Stimulated activated CD4-positive, alpha-beta T cell treated with anti-CD3 and anti-CD28 coated beads, Interleukin-1b, Interleukin-23, amount 100 ng/mL, for 1 hour (primary cell): ENCODE measurements at places on chromosomes 5 and 9.

GRCh38 chr9:108615152-108615551 is 240.6 kb downstream of the ACTL7B start:
- no peak for DNase-seq

DNA sequence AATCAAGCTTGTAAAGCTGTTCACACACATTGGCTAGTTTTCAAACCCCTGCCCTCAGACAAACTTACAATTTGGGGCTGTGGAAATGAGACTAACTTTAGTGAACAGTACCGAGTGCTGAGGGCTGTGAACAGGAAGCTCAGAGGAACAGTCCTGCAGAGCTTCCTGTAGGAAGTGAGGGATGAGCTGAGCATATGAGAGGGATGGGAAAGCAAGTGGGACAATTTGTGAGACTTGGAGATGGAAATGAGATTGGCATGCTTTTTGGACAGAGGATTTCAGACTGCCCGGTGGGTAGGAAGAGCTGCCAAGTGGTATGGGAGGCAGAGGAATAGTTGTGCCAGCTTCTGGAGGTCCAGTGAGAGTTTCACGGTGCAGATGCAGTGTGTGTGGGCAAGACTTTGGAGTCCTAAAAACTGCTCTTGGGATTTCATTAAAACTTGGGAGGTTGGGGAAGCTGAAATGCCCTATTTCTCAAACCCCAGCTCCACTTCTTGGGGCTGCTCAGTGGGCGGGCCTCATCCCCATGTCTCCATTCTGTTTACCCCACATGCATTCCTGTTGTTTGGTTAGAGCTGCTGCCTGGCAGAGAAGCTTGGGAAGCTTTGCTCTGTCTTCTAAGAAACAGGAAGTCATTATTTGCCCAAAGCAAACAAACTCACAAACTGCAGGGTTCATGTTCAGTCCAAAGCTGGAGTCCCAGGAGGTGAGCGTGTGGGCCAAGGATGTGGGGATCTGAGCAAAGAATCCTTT is 267.5 kb downstream of the ZSWIM6 start:
- DNase-seq = no peak

- no peak for DNase-seq
Observed at GRCh38 chr9:4547016-4547415, 56.7 kb downstream of the SLC1A1 start.

DNA sequence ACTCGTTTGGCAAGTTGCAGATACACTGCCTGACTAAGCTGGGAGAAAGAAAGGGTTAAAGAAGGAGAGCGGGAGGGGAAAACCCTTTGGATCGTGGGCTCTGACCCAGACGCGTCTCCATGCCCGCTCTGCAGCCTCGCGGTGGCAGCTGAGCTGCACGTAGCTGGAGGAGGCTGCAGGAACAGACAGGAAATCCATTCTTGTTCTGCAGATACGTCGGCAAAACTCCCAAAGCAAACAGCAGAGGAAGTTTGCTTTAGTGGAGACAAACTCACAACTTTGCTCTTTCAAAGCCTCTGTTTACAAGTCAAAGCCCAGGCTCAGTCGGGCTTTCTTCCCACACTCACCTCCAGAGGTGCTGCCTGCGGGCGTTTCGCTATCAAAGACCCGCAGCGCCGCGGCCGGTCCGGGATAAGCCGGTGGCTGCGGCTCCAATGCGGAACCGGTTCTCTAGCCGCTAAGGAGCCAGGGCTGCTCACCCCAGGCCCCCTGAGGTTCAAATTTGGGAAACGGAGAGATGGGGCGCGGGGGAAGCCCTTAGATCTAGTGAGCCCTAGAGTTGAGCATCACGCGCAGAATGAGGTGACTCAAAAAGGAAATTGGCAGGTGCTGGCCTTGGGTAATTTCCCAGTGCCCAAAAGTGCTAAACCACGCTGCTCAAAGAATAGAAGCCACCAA is 60.7 kb downstream of the MAT2B start:
- no peak for DNase-seq

GRCh38 chr9:132990781-132991180 is 12.3 kb downstream of the GFI1B start:
- no peak for DNase-seq

- no peak for DNase-seq
Observed at GRCh38 chr5:4881366-4882002, 258.6 kb upstream of the ADAMTS16 start.
